Non-pigmented ciliary epithelial cell (primary cell): ENCODE measurements at places on chromosomes 1 and 21.

GRCh38 chr1:208029381-208030287 is 118.7 kb upstream of the CD34 start:
- peak; percentile 24 for DNase-seq

DNA sequence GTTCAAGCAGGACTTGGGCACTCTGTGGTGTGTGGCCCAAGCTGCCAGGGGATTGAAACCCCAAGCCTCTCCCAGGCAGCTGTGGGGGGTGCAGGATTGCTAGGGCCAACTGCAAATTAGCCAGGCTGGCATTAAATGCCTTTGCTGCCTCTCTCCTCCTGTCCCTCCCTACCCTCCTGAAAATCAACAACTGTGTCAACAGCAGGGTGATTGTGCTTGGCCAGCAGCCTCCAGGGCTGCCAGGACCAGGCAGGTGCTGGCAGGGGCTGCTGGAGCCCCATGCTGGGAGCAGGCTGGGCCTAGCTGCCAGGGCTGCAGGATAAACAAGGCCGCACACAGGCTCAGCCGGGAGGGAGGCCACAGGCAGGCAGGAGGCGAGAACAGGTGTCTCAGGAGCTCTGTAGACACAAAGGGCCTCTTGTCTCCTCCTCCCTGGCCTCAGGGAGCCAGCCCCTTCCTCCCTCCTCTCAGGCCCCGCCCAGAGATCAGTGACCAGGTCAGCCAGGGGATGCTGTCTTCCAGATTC is 11.4 kb downstream of the SOX13 start:
- no peak for DNase-seq

- no peak for DNase-seq
Measured at GRCh38 chr1:180486092-180486491, 16.3 kb downstream of the ACBD6 start.

DNA sequence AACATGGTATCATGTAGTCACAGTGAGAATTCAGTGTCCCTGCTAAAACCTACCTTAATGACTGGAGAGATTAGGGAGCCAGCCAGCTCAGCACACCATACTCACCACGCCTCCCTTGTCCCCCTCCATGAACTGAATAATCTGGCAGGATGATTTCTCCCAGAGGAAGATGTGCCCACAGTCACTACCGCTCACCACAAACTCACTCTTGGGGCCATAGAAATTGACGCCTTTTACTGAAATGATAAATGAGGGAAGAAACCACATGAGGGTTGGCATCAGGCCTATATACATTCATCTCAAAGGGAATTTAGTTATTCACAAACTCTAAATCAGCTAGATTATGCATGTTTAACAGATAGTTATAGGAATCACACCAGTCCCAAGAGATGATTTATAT is 17.4 kb downstream of the PEA15 start:
- DNase-seq = no peak

- DNase-seq = no peak
Measured at GRCh38 chr1:241460098-241460873, 59.3 kb downstream of the FH start.

DNA sequence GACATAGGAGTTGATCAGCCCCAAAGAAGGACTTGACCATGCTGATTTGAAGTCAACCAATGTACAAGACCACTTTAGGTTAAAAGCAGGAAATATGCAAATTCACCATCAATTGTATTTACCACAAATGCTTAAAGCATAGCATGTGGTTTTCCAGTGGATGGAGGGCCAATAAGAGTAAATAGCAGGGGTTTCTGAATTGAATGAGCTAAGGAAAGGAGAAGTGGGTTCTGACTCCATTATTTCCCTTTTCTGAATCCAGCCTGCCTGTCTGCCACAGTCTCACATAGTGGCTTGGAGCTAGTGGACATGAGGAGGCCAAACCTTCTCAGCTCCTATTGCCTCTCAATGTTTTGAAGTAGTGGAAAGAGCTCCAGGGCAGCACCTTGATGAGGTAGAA is 7.2 kb upstream of the TNFSF18 start:
- DNase-seq = no peak

GRCh38 chr21:38917043-38917774 is 111.5 kb downstream of the ETS2 start:
- no peak for DNase-seq

GRCh38 chr21:45158491-45159423 is 84.4 kb downstream of the ADARB1 start:
- DNase-seq = no peak

GRCh38 chr1:35605867-35606182 is 32.7 kb downstream of the TFAP2E start:
- DNase-seq = peak; percentile 38

DNA sequence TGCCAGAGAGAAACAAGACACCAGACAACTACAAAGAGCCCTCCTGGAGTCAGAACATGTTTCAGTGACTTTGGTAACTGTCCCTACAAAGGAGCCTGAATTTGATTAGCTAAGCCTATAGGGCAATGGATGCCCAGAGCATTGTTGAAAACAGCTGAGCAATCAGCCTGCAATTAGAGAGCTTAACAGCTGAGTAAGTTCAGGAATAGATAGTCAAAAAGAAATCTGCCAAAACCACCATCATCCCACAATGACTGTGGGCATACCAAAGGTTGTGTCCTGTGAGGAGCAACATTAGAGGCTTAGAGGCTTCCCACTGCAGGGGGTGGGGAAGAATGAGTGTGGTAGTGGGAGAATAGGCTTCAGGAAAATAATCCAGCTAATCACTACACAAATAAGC is 32.1 kb downstream of the SH3BP5L start:
- no peak for DNase-seq

- DNase-seq = no peak
Measured at GRCh38 chr1:167663002-167663772, 33.2 kb downstream of the RCSD1 start.

- no peak for DNase-seq
Measured at GRCh38 chr1:118589238-118589846, 398.8 kb downstream of the TBX15 start.
